ENCODE measurements at places on chromosomes 6 and 20.

GRCh38 chr6:147260091-147260490 is 55.9 kb downstream of the STXBP5 start:
- no peak for DNase-seq

- no peak for DNase-seq
Observed at GRCh38 chr6:138601128-138601527, 101.8 kb upstream of the NHSL1 start.

- DNase-seq, result no peak
Observed at GRCh38 chr6:14996892-14997291, 249.0 kb upstream of the JARID2 start.

GRCh38 chr20:12750221-12750620 is 258.6 kb upstream of the SPTLC3 start:
- no peak for DNase-seq
